ENCODE measurements at places on chromosomes 6 and 20.
A peak's percentile ranks its signal among the peaks of the same experiment; 100 is the strongest.

- no peak for DNase-seq
Measured at GRCh38 chr20:47179267-47179666, 177.2 kb downstream of the ZMYND8 start.

- no peak for DNase-seq
Measured at GRCh38 chr6:167787896-167788562, 38.7 kb upstream of the AFDN start.

DNA sequence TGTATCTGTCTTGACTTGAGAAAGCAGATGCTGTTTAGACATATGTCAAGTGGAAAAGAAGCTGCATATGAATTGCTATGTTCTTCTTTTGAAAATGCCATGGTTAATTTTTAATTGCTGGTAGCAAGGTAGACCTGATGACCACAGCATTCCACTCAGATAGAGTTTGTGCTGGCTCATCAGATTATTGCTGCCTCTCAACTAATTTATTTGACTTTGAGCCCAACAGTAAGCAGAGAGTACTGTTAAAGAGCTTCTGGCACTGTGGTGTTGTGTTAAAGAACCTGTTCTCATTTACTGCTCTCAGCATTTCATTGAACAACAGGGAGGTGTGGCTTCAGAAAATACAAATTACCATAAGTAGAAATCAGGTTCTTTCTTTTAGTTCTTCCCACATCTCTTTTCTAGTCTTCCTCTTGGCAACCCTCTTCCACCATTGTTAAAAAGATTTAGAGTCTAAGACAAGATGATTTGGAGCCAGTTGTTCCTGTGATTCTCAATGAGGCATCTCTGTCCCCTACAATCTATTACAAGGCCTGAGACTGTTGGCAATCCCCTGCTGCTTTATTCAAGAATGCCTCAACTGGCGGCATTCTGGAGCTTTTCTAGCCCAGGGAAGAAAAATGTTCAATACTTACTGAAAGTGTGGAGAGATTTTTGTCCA is 967.6 kb upstream of the GJE1 start:
- DNase-seq = no peak

- peak; percentile 4 for DNase-seq
Measured at GRCh38 chr6:43970913-43971775, 156.1 kb downstream of the MRPL14 start.

- DNase-seq = no peak
Measured at GRCh38 chr6:4020822-4021132, 58.2 kb downstream of the FAM217A start.
